Stimulated activated CD8-positive, alpha-beta memory T cell treated with anti-CD3 and anti-CD28 coated beads, Interleukin-2, amount 100 ng/mL, for 1 hour (primary cell): ENCODE measurements at places on chromosomes 3 and 15.

DNA sequence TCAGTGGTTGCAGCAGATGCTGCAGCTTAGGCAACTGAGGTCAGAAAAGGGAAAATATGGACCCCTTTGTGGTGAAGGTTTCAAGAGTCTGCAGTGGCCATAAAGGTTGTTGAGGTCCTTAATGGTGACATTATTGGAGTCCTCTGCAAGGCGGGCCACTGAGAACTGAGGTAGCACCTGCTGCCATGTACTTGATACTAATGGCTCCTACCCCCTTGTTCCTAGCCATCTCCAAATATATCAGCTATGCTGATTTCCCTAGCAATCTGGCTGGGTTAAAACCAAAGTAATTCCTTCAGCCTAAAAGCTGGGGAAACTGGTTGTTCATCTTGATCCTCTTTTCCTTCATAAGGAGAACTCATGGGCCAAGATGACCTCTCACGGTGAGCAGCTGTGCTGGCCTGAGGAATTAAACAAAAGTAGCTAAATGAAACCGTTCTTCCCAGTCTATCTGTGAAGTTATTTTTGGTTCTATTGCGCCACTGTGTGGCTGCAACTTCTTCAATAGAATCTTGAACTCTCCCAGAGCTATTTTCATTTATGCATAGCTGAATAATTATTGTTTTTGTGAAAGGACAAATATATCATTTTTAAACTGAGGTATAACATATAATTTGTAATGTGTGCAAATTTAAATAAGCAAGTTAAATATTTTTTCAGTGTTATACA is 76.1 kb upstream of the PLSCR4 start:
- DNase-seq: no peak

- DNase-seq: no peak
Measured at GRCh38 chr15:45583731-45584639, 3.2 kb upstream of the BLOC1S6 start.

- DNase-seq: no peak
Measured at GRCh38 chr3:141969711-141970110, 93.3 kb downstream of the ATP1B3 start.

- DNase-seq: no peak
Measured at GRCh38 chr15:36938764-36939163, 161.6 kb downstream of the MEIS2 start.

- no peak for DNase-seq
Measured at GRCh38 chr3:184380627-184381260, 890 bp downstream of the CHRD start.

DNA sequence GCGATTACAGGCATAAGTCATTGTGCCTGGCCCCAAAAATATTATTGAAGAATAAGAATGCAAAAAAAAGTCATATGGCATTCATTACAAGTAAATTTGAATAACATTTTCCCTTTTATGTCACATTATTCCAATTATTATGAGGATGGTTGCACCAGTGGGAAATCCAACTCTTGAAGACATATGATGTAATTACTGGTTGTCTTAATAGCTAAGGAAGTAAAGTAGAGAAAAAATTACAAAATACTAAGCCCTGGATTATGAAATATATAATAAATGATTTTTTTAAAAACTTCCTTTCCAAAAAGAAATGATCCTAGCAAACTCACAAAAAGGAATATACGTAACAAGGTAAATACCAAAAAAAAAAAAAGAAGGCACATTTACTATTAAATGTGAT is 98.9 kb downstream of the FMN1 start:
- no peak for DNase-seq

GRCh38 chr15:73983211-73983727 is 8.8 kb downstream of the STOML1 start:
- DNase-seq: no peak

DNA sequence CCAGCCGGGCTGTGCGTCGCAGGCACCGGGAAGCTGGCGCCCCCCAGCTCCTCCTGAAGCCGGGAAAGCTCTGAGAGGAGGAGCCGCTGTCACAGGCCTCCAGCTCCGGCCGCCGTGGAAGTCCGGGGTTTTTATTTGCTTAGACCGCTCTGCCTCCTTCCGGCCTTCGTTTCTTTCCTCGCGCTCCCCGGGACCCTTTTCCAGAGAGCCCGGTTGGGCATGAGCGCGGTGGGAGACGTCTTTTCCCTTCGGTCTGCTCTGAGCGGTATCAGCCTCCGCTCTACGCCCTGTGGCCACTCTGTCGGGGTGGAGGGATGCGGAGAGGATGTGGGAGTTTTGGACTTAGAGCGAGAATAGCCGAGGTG is 559 bp downstream of the SENP5 start:
- DNase-seq: no peak

DNA sequence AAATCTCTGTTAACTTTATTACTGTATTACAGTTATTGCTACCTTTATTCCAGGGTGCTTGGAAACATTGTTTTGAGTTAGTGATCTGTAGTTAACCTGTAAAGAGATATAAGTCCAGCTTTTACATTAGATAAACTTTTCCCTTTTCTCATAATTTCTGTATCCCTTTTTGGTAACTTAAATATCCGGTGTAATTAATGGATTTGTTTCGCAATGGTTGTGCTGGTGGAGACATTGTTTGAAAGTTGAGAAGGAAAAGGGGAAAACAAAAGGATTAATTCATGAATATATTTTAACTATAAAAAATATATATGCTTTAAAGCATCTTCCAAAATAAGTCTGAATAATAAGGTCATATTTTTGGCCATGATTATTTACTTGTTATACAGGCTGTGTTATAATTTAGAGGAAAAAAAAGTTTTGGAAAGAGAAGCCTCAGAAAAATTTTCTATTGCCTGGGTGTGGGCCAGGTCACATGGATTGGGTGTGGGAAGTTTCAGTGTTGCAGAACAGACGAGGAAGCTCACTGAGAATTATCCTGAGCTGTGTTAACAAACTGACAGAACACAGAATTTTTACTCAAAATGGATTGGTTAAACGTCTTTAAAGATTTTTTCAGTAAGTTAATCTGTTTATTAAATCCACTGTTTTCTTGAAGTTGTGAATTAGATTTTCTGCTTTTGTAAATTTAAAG is 27.7 kb upstream of the IL20RB start:
- no peak for DNase-seq

GRCh38 chr3:24507776-24508422 is 13.2 kb upstream of the THRB start:
- DNase-seq: no peak

DNA sequence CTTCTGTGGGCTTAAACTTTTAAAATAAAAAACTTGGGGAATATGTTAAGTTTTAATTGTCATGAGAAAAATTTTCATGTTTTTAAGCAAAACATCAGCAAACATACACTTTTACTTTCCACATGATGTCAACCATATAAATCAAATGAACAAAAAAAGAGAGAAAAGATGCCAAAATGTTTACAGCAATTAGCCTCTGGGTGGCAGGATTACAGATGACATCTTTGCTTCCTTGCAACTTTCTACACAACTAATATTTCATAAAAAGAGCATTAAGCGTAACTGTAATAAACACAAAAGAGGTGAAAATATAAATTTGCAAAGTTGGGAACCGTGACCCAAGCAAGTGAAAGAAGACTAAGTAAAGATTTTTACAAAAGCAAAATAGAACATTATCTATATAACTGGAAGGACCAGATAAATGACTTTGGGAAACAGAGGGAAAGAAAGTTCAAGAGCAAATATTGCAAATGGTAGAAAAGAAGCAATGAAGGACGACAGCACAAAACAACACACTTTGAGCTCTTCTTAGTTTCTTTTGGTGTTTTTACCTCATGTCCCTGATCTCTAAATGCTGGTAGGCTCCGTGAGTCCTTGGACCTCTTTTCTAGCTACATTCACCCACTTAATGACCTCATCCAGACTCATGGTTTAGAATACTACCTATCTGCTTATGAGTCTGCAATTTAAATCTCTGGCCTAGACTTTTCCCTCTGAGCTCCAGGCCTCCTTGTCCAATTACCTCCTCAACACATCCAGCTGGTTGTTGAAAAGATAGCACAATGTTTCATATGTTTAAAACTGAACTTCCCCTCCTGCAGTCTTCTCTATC is 9.4 kb downstream of the TP53BP1 start:
- no peak for DNase-seq

DNA sequence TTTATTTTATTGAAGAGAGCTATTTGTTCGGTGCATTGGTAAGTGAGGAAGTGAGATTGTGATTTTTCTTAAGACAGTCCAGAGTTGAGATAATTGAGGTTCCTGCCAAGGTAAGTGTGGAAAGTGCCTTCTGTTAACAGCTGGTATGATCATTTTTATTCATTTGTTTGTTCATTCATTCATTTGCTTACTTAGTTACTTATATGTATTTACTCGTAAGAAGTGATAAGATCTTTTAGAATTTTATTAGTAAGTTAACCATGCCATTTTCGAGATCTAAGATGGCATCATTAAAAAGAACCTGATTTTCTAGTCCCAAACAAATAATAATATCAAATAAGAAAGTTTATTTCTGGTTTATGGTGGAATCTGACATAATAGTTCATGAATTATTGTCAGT is 150.0 kb downstream of the GHSR start:
- no peak for DNase-seq

DNA sequence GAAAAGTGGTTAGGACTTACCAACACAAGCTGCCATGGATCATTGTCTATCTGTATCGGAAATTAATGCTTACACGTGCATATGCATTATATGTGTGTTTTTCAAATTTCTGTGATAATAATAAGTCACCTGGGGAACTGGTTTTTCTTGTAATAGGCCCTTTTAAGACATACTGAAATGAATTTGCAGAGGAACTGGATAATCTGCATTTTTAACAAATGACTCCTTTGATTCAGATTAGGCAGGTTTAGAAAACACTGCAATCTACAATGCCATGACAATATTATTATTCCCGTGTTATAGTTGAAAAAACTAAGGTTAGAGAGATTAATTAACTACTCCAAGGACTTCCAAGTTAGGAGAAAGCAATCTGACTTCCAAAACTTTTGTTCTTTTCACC is 23.4 kb downstream of the STRIT1 start:
- no peak for DNase-seq

GRCh38 chr3:188633206-188633605 is 479.2 kb downstream of the LPP start:
- no peak for DNase-seq

DNA sequence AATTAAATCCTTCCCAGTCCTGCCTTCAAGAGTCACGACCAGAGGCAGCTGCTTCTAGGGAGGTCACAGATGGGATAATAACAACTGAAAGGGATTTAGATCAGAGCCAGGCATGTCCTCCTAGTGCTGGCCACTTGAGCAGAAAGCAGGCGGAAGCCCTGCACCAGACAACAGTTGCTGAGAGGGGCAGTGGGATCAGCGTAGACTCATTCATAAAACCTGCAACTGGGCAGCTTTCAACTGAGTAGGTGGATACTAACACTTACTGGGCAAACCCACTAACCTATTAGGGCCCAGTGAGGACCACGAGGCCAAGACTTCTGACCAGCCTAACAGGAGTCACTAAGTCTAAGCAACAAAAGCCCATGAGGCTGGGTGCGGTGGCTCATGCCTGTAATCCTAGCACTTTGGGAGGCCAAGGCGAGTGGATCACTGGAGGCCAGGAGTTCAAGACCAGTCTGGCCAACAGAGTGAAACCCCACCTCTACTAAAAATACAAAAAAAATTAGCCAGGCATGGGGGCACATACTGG is 67.0 kb downstream of the DAPK2 start:
- no peak for DNase-seq

DNA sequence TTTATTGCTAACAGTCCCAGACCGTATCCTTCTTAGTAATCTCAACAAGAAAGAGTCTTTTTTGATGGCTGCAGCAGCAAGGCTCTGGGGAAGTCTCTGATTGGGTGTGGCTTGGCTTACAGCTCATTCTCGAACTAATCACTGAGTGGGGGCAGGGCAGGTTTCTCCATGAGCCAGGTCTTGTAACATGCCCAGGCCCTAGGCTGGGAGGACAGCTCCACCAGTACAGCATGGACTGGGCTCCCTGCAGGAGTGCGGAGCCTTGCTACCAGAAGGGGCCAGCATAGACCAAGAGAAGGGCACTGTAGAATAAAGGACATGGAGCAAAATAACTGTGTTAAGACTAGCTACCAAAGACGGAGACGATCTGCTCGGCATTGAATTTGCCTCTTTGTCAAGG is 7.2 kb downstream of the CD276 start:
- DNase-seq: no peak

DNA sequence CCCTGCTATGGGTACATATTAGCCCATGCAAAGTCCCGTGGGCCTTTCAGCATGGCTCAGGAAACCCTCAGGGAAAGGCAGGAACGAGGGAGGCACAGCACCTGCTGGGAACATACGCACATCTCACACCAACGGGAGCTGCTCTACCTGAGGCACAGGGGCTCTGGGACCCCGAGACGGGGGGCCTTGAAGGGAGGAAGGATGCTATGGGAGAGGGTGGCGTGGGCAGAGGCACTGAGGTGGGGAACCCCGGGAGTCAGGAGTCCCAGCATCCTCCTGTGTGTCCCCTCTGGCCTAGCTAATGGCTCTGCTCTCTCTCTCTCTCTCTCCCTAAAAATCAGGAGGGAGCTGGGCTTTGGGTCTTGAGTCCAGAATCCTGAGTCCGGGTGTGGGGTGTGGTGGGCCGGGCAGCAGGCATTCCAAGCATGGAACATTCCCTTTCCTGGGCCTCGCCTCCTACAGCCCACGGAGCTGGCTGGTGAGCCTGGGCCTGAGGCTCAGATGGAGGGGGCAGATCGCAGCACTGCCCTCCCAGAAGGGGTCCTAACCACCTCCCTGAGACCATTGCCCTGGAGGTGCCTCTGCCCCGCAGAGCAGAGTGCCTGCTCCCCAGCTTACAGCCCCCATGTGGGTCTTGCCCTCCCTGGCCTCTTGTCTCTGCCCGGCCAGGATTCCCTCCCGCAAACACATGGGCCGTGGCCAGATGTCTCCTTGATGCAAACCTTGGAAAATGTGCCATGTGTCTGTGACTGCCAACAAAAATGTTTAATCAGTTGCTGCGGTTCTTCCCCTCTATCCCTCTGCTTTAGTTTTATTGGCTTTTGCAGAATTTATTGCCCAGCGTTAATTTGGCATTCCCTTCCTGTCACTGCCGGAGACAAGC is 101.6 kb downstream of the TMEM266 start:
- no peak for DNase-seq

DNA sequence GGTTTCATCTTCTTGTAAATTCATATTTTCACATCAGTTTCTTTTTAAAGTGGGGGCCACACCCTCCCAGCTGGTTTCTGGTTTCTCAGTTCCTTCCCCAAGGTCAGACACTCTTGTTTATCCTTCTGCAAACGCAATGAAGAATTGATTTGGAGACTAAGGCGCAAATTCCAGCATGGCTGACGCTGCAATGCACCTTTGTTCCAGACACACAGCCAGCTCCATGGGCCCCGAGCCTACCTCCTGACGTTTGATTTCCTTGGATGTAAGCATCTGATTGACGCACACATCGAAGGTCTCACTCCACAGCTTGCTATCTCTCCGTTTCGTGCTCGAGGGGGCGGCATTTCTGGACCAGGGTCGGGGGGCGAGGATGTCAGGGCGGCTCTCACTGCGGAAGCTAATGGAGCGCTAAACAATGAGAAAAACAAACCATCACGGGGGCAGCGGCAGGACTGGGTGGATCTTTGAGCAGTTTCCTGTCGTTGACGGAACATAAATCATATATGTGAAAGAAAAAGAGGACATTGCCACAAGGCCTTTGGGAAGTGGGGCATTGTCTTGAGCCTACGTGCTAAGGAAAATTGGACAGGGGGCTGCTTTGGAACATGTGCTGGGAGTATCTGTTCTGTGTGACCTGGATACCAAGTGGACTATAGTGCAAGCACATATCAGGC is 46.9 kb downstream of the ARHGEF3 start:
- DNase-seq: no peak

- DNase-seq: no peak
Measured at GRCh38 chr15:71761649-71762048, 48.7 kb upstream of the NR2E3 start.

- no peak for DNase-seq
Measured at GRCh38 chr3:14837878-14838258, 19.1 kb downstream of the FGD5 start.
